Stimulated activated CD8-positive, alpha-beta memory T cell treated with anti-CD3 and anti-CD28 coated beads, Interleukin-7, amount 100 ng/mL, for 1 hour (primary cell): ENCODE measurements at places on chromosomes 2 and 18.
A peak's percentile ranks its signal among the peaks of the same experiment; 100 is the strongest.

- peak; percentile 37 for DNase-seq
Measured at GRCh38 chr2:28821295-28821958, 10.8 kb downstream of the SPDYA start.

- no peak for DNase-seq
Measured at GRCh38 chr2:231308631-231309428, 86.7 kb upstream of the B3GNT7 start.

GRCh38 chr18:76374330-76375281 lies 120.4 kb downstream of the ZNF516 start:
- DNase-seq = no peak

DNA sequence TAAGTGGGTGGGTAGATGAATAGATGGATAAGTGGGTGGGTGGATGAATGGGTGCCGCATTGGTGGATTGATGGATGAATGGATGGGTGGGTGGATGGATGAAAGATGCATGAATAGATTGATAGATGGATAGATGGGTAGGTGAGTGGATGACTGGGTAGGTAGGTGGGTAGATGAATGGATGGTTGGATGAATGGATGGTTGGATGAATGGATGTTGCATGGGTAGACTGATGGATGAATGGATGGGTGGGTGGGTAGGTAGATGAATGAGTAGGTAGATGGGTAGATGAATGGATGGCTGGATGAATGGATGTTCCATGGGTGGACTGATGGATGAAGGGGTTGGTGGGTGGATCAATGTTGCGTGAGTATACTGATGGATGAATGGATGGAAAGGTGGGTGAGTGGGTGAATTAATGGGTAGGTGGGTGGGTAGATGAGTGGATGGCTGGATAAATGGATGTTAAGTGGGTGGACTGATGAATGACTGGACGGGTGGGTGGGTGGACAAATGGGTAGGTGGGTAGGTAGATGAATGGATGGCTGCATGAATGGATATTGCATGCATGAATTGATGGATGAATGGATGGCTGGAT lies 30.5 kb downstream of the ANKMY1 start:
- DNase-seq = no peak

- DNase-seq = no peak
Measured at GRCh38 chr2:64244037-64244416, 99.8 kb upstream of the PELI1 start.

- DNase-seq = no peak
Measured at GRCh38 chr2:217412277-217412676, 552.4 kb upstream of the TNP1 start.

DNA sequence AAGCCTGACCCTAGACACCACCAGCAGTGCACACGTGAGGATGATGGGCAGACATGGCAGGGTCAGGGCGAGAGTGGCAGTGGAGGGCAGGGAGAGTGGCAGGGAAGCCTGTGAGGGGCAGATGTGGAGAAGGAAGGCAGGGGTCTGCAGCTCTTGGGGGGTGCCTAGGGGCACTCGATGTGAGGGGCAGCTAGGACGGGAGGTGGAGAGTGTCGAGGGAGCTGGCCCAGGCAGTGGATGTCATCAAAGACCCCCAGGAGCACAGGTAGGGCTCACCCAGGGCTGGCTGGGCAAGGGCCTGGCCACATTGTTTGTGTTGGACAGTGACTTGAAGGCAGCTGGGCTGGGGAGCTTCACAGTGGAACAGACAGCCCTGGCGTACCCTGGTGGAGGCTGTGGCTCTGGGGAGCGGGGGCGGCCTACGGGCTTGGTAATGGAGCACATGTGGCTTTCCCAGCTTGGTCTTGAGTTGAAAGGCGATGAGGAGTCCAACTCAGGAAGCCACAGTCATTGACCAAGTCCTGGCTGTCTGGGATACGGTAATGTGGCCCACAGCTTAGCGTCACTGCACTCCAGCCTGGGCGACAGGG lies 87.1 kb downstream of the RTP5 start:
- no peak for DNase-seq

DNA sequence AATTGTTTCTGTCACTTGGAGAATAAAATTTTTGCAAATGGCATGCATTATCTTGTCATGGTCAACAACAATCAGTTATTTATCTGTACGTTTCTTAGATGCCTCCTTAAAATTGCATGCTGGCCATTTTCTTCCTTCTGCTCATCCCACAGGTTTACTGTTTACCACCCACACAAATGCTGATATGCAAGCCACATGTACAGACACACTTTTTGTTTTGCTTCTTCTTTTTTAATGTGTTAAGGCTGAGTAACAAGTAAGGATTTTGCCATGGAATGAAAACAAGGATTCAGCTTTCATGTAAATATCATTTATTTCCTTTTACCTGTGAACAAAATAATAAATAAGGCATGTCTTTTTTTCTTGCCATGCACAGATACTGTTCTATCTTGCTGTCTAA lies 1077.1 kb upstream of the ZEB2 start:
- DNase-seq = no peak

- no peak for DNase-seq
Measured at GRCh38 chr18:11981543-11982366, 448 bp downstream of the IMPA2 start.

DNA sequence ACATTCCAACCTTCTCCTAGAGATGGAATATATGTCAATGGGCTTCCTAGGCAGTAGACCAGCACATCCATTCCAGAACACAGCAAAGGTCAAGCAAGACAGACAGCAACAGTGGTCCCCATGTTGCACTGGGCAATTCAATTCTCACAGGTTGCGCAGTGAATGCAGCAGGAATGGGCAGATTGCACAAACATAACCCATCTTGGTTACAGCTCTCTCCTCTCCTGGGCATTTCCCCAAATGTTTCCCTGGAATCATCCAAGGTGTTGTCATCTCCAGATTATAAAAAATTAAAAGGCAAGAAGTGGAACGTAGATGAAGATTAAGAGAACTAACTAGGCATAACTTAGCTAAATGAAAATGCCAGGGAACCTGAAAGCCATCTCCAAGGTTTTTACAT lies 265.8 kb upstream of the SLC14A2 start:
- no peak for DNase-seq
